ENCODE measurements at places on chromosomes 3 and 15.

DNA sequence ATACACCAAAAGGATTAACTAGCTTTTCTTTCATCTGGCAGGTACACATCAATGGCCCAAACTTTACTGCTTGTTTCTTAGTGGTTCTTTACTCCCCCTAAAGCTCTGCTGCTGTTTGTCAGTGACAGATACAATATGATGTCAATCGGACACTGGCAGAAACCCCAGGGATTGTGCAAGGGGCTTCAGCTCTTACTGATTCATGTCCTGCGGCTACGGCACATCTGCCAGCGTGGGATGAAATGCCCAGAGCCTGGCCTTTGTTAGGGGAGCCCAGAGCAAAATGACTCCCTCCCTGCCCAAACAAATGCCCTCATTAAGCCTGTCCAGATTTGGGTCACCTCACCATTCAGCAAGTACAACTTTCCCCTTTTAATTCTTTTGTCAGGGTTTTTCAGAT lies 28.3 kb downstream of the SRP14 start:
- peak; percentile 75 for DNase-seq

DNA sequence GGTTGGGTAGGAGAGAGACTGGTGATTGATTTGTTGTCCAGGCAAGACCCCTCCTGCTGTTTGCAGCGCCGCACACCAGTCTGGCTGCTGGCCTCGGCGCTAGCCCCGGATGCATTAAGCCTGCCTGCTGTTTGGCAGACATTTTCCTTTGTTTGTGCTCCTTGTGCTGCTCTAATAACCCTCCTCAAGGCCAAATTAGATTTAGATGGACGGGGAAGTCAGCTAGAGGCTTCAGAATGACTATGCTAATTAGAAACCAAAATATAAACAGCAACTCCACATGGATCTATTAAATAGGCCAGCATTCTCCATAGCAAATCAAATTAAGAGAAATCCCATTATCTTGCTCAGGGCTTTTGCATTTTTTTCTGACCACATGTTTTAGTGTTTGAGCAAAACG lies 445.2 kb downstream of the SQOR start:
- no peak for DNase-seq

- no peak for DNase-seq
Observed at GRCh38 chr3:61530355-61530754, 31.0 kb upstream of the PTPRG start.

DNA sequence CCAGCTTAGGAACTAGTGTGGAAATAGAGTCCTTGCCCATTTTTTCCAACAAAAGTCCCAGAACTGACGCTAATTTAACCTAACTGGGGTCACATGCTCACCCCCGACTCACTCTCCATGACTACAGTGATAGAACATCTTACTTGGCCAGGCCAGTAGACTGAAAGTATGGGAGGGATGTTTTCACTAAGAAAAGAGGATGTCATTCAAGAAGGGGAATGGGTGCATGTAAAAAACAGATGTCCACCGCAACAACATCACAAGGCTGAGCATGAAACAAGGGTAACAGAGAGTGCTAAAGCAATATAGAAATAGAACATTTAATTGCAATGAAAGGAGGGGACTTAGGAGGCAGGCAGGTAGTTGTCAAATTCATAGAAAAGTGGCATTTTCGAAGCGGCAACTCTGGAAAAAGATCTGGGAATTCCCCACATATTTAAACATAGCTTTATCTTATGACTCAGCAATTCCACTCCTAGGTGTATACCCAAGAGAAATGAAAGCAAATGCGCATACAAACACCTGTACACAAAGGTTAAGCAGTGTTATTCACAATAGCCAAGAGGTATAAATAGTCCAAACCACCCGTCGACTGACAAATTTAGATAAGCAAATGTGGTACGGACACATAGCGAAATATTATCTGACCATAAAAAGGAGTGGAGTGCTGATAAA lies 41.1 kb upstream of the UBE2E2 start:
- DNase-seq, result no peak

DNA sequence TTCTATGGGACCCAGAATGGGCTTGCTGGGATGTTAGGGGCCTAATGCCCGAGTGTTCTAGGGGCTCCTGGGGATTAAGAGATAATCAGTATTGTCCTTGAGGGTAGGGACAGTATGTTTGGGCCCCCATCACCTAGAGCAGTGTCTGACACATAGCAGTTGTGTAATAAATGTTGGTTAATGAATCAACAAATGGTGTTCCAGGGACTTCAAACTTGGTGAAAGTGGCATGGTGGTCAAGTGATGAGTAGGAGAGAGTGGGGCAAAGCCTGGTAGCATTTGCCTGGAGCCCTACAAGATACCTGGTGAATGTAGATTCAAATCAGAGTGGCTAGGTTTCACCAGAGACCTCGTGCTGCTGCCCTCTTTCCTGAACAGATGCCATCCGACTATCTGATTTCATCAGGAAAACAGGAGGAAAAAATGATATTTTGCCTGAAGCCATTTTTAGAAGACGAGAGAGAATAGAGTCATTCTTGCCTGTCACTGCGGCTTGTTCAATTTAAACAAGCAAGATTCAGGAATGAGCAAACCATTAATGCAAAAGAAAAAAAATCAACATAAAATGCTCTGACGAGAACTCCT lies 117.3 kb downstream of the RPL22L1 start:
- no peak for DNase-seq

DNA sequence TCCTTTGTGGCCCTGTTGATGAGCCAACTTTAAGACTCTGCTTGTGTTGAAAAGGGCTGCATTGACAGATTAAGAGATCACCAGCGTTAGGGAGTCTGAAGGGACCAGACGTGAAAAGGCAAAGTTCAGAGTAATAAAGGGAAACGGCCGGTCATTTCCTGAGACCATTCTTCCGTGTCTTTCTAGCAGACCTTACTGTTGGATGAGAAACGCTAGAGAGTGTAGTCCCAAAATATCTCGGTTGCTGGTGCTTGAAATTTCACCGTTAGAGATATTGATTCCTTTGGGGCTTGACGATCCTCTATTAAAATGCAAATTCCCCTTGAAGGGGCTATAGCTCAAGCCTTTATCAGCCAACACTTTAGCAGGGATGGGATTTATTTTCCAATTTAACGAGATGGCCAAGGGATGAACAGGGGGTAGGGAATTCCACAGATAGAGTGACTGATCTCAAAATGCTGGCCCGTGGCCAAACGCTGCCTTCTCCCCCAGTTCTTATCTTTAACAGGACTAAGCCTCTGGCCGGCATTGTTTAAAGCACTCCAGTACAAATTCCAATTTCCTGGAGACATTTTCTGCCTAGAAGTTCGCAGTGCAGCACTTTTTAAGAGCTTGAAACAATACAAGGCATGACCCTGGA lies 250.4 kb downstream of the TJP1 start:
- no peak for DNase-seq

GRCh38 chr3:162774613-162775100 lies 1278.0 kb downstream of the OTOL1 start:
- no peak for DNase-seq

Data from AG09319 (cell line).